ENCODE measurements at places on chromosomes 5 and 9.

- no peak for DNase-seq
Observed at GRCh38 chr5:9015937-9016270, 530.0 kb downstream of the SEMA5A start.

- DNase-seq, result no peak
Observed at GRCh38 chr5:169385636-169386035, 84.7 kb upstream of the SLIT3 start.

DNA sequence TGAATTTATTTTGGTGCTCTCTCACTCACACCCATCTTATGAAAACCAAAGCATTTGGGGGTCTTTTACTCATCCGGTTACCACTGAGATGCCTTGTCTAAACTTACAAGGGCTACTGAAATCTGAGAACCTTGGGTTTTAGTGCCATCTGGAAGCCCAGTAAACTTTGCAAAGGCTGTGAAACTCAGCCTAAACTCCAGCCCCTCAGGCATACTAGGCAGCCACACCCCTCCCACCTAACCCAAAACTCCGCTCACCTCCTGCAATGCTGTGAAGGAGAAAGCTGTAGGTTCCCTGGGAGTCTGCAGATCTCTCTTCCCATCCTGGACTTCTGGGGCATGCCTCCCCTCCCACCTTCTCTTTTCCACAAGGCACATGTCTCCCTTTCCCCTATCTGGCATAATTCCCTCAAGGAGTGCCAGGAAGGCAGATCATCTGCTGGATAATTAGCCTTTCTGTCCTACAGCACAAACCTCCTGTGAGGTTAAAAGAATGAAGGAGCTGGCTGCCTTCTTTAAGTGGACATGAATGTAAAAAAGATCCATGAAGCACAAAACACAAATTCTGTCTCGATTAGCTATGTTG is 71.5 kb upstream of the ANXA1 start:
- no peak for DNase-seq

- DNase-seq, result no peak
Observed at GRCh38 chr9:96219026-96219899, 82.7 kb downstream of the HSD17B3 start.

- peak; percentile 2 for DNase-seq
Observed at GRCh38 chr5:105639511-105639910, 2031.2 kb downstream of the EFNA5 start.

DNA sequence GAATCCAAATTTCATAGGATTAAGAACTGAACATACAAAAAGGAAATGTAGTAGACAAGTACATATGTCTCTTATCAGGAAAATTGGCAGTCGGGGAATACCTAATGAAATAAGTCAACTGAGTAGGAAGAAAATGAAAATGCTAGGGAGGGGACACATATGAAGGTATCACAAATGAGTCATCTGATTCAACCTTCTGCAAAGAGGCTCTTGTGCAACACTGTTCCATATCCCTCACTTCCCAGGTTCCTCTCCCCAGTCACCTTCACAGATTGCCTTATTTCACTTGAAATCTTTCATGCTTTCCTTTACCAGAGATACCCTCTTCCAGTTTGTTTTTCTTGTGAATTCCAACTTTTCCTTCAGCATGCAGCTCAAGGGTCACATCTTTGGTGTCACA is 139.0 kb downstream of the RFX3 start:
- no peak for DNase-seq

GRCh38 chr5:135564331-135564730 is 14.5 kb downstream of the CXCL14 start:
- no peak for DNase-seq

GRCh38 chr5:79834098-79834753 is 144.6 kb downstream of the CMYA5 start:
- no peak for DNase-seq

DNA sequence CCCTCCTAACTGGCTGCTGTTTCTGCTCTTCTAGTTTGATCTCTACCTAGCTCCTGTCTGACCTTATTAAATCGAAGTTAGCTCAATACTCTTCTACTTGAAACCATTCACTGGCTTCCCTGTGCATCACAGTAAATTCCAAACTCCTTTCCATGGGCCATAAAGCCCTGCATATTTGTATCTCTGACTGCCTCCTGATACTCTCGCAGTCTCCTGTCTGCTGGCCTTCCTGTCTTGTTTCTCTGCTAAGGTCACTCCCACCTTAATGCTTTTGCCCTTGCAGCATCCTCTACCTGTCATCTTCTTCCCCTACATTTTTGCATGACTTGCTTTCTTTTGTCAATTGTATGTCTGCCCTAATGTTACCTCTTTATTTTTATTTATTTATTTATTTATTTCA is 44.8 kb downstream of the SNCAIP start:
- DNase-seq, result no peak

DNA sequence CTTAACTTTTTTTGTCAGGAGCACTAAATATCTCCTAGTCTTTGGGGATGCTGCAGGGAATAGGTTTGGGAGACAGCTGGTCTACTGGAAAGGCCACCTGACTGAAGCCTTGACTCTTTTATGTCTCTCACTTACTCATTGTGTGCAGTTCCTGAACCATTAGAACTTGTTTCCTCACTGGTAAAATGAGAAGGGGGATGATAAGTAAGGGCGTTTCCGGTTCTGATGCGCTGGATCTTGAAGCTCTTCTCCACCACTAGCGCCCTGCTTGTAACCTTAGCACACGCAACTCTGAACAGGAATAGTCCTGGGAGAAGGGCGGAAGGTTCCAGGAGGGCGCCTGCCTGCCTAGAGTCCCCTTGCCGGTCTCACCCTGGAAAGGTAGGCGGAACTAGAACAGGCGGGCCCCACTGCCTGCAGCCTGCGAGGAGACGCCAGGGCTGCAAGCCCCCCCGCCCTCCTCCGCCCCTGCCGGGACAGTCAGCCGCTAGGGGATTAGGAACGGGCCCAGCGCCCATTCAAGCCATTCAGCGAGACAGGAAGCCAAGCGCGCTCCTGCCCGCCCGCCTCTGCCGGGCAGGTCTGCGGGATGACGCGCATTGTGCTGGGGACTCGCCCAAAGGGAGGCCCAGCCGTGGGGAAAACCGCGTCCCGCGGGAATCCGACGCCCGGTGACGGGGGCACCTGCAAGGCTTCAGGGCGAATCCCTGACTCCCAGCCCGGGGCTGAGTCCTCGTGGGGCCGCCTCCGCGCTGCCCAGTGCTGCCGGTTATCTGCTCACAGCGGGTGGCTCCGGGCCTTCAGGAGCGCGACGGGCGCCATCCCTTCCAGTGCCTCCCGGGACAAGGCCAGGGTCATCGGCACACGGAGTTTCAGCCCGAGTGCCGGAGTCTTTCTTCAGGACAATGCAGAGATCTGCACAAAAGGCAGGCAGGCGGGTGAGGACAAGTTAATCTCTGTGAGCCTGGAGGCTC is 44.0 kb upstream of the XPA start:
- DNase-seq, result peak; percentile 41

GRCh38 chr5:161850491-161850890 is 2.6 kb downstream of the GABRA1 start:
- DNase-seq, result no peak

GRCh38 chr9:86500667-86501435 is 146.6 kb upstream of the TUT7 start:
- no peak for DNase-seq

DNA sequence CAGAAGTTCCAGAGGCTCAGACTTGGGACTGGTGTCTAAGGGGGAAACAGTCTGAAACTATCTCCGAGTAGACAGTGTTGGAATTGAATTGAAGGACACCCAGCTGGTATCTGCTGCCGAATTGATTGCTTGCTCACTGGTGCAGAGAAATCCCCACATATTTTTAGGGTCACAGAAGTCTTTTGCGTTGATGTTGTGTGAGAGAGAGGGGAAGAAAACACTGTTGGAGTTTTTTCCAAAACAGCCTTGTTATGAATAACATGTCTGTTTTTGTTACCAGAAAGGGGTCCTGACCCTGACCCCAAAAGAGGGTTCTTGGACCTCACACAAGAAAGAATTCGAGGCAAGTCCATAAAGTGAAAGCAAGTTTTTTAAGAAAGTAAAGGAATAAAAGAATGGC is 81.3 kb downstream of the ALDH7A1 start:
- DNase-seq, result no peak

- no peak for DNase-seq
Observed at GRCh38 chr9:8655071-8655470, 855.5 kb upstream of the DMAC1 start.

DNA sequence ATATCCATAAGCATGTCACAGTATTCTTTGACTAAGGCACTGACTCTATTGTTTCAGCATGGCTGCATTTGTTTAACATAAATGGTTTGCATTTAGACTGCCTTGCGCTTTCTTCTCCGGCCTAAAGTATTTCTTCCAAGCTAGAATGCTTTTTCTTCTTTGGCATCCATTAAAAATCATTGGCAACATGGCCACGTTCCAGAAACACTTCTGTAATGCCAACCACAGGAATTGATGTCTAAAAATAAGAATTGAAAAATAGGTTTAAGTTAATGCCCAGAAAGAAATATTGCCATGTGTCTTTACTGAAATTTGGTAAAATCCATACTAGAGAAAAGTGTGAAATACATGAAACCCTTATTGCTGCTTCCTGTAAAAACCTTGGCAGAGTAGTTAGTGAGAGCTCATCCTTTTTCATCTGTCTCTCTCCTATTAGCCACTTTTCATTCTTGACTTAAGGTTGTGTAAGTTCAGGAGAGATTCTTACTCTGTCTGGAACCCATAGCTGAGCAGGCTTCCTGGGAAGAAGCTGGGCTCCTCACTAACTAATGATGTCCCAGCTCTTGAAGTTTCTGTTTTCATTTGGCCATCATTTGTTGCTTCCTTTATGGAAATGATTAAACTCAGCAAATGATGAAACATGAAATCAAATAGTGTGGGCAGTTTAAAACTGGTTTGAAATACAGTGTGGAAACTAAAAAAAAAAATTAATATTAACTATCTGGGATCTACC is 58.2 kb upstream of the RPS23 start:
- DNase-seq, result no peak

DNA sequence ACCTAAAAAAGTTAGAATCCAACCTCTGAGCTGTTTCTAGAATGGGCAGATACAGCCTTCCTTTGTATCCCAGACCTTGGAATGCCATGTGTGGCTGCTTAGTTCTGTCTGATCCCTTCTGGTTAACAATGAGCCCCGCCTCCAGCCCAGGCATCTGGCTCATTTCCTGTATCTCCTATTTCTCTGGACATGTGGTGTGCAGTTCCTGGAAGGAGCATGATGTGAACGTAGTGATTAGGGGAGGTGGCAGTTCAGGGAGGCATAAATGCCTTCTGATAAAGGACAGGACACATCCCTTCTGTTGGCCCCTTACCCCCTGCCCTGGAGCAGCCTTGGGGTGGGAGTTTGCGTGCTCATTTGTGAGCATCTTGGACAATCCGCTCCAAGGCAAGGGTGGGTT is 243.0 kb downstream of the ZSWIM6 start:
- DNase-seq, result peak; percentile 52

DNA sequence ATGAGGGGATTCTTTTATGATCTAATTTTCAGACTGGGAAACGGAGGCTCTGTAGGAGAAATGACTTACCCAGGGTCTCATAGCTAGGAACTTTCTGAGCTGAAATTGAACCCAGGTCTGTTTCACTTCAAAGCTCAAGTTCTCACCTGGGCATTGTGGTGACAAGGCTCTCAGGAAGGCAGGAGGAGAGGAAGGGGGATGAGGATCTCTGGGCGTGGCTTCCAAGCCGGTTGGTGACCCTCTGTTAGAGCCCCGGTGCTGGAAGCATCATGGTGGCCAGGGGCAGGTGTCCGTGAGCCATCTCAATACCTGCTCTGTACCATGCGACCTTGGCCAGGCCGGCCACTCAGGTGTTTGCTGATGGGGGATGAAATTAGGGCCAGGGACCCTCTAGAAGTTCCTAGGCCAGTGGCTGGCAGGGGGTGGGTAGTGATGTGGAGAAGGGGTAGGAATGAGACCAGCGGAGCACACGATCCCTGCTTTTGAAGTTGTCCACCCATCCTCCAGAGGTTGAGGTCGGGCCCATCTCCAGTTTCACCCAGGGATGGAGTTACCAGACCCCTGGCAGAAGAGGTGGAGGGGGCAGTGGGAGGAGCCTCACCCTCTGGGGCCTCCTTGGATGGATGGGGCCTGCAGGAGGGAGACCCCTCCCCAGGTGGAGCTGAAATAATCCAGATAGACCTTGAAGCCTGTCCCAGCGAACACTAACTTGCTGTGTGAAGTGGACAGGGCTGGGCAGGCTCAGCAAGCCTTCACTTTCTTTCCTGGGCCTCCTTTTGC is 5.9 kb downstream of the CRB2 start:
- DNase-seq, result peak; percentile 79

DNA sequence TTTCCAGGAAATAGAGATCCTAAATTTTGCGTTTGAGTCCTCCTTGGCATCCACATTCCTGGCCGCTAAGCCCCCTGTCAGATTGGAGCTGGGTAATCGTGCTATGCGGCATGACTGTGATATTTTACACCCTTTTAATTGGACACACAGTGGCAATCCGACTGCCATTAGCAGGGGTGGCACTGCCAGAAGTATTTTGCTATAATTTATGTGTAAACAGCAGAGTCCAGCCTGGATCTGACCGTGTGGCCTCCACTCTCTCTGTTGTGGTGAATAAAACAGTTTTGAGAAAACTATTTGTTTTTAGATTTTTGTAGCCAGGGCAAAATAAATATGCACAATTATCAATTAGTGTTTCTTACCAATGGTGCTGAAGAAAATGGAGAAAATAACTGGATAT is 281.0 kb upstream of the IRX2 start:
- DNase-seq, result no peak

DNA sequence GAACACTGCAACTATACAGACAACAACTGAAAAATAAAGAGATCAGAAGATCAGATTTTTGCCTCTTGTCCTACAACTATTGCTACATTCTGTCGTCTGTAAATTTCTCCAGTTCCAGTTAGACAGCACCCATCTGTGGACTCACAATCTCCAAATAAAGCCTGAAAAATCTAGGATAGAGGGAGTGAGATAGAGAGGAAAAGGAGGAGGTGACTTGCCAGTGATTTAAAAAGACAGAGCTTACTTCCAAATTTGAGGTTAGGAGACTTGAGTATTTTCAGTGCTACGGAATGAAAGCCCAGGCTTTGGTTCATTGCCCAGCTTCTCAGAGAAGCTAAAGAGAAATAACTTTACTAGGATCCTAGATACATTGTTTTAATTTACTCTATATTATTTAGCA is 63.6 kb downstream of the PTCD2 start:
- DNase-seq, result no peak

DNA sequence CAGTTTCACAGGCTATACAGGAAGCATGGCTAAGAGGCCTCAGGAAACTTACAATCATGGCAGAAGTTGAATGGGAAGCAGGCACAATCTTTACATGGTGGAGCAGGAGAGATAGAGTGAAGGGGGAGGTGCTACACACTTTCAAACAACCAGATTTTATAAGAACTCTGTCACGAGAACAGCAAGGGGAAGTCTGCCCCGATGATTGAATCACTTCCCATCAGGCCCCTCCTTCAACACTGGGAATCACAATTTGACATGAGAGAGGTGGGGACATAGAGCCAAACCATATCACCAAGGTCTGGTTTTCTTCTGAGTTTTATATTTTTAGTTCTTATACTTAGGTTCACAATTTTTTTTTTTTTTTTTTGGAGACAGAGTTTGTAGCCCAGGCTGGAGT is 16.1 kb downstream of the ZCCHC9 start:
- DNase-seq, result no peak

DNA sequence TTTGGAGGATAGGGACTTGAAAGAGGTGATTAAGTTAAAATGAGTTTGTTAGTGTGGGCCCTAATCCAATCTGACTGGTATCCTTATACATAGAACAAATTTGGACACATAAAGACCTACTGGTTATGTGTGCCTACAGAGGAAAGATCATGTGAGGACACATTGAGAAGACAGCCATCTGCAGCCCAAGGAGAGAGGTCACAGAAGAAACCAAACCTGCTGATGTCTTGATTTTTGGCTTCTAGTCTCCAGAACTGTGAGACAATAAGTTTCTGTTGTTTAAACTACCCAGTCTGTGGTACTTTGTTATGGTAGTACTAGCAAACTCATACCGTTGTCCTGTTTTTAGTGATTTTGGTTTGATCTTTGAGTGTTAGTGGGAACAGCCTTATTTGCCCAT is 18.3 kb downstream of the RNF180 start:
- DNase-seq, result no peak
